ENCODE measurements at places on chromosomes 5 and 9.

DNA sequence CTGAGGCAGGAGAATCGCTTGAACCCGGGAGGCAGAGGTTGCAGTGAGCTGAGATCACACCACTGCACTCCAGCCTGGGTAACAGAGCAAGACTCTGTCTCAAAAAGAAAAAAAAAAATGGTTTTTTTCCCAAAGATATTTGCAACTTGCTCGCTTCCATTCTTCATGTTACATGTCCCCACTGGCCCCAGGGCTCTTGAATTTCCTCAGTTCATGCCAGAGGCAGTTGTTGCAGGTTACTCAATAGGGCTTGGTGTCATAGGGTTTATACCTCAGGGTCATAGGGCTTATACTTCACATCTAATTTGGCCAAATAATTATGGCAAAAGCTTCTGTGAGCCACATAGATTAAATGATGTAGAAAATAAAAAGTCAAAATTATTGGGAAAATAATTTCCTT lies 44.1 kb upstream of the KCNV2 start:
- DNase-seq, result no peak

GRCh38 chr5:145246961-145247744 lies 588.0 kb downstream of the PRELID2 start:
- no peak for DNase-seq

GRCh38 chr5:77360973-77361372 lies 131.1 kb downstream of the WDR41 start:
- DNase-seq, result no peak

DNA sequence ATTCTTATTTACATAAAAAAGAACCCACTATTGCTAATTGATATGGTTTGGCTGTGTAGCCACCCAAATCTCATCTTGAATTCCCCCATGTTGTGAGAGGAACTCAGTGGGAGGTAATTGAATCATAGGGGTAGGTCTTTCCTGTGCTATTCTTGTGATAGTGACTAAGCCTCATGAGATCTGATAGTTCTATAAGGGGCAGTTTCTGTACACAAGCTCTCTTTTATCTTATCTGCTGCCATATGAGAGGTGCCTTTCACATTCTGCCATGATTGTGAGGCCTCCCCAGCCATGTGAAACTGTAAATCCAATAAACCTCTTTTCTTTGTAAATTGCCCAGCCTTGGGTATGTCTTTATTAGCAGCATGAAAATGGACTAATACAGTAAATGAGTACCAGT lies 58.2 kb upstream of the PRR16 start:
- DNase-seq, result no peak

DNA sequence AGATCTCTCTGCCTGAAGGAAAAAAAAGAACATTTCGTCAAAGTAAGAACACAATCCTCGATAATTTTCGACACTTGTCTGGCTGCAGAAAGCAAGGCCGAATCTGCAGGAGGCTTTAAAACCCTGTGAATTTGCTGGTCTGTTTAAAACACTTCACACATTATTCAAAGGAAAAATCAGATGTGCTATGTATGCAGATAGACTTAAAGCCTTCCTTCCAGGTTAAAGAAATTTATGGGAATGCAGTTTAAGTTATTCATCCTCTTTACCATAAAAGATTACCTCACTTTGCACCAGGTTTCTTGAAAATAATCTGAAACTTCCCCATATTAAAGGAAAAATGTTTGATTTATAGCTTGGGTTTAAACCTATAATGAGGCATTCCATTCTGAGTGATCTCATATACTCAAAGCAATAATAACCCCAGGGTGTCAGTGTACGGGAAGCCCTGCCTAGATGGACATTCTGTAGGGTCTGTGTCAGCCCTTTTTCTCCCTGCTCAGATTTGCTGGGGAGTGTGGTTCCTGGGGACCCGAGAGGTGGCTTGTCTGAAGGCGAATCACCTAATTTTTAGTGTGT lies 323.5 kb upstream of the SLC24A2 start:
- DNase-seq, result no peak

DNA sequence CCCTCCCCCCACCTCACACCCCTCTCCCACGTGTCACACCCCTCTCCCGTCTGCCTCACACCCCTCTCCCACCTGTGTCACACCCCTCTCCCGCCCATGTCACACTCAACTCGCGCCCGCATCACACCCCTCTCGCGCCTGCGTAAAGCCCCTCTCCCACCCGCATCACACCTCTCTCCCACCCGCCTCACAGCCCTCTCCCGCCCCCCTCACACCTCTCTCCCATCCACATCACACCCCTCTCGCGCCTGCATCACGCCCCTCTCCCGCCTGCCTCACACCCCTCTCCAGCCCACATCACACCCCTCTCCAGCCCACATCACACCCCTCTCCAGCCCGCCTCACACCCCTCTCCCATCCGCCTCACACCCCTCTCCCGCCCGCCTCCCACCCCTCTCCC lies 173.5 kb upstream of the FOXD4L5 start:
- no peak for DNase-seq

DNA sequence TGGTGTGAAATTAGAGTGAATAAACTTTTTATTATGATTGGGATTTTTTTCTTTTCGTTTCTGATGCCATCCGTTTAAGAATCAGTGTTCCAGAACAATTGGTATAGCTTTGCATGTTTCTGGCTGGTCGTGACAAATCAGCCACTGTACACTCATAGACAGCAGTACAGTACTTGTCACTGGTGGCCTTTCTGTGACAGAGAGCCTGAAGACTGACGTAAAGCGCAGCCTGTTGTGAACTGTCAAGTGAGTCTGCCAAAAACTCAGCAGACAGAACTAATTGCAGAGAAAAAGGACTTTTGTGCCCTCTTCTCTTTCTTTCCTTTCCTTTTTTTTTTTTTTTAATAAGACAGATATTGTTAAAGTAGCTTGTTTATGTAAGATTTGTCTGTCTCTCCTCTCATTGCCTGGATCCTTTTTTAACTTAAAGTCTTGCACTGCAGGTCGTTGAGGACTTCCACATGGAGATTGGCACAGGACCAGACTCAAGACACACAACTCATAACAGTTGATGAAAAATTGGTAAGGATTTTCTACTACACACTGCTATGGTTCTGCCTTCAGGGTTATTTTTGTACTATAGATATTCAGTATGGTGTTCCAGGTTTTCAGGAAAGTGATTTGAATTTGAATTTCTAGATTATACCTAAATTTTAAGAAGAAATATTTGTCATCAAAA lies 42.7 kb downstream of the NDUFS4 start:
- no peak for DNase-seq

DNA sequence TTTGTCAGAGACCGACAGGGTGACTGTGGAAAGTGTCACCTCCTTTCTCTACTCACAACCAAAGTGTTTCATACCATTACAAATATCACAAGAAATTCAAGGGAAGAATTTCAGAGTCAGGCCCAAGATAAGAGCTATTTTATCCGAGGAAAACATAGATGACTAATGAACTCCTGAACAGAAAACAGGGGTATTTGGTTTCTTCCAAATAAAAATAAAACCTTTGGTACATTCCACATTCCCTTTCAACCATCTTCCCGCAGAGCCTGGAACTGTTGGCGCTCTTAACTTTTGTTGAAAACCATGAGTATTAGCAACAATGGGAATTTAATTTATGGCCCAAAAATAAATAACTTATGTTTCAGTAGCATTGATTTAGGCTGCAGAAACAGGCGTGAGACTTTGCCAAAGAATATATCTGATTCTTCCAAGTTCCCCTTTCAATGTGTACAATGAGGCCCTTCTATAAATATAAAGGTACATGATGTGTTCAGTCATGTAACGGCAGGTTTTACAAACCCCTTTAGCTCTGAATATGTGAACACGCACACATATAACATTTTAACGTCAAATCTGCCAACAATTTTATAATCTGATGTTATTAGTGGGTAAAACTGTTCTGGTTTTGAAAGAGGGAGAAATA lies 69.5 kb downstream of the RETREG1 start:
- no peak for DNase-seq

GRCh38 chr9:95468791-95469190 lies 48.0 kb downstream of the PTCH1 start:
- DNase-seq, result no peak

DNA sequence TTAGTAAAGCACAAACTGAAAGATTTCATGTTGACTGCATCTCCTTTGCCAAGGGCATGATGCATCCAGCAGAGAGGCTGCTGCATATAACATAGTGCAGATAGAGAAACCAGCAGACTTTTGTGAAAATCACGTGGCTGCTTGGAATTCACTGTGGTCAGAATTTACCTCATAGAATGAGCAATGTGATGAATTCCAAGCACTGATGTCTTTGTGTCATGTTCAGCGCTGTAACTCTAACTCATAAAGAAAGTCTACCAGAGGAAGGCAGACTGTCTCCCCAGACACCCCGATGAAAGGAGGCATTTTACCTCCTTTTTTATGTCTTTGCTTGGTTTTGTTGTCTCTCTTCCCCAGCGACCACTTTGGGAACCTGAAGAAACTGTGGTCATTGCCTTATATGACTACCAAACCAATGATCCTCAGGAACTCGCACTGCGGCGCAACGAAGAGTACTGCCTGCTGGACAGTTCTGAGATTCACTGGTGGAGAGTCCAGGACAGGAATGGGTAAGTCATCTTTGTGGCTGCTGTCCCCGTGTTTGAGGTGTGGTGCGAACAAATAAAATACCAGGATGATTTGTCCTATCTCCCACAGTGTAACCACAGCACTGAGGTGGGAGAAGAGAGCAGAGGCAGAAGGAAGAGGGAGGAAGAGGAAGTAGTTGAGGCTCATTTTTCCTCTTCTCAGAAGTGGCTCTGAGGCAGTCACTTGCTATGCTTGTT lies 42.0 kb downstream of the ITK start:
- peak; percentile 95 for DNase-seq

GRCh38 chr5:97495301-97495700 lies 312.3 kb upstream of the RIOK2 start:
- no peak for DNase-seq

- no peak for DNase-seq
Observed at GRCh38 chr5:76675364-76675763, 40.6 kb upstream of the F2R start.

DNA sequence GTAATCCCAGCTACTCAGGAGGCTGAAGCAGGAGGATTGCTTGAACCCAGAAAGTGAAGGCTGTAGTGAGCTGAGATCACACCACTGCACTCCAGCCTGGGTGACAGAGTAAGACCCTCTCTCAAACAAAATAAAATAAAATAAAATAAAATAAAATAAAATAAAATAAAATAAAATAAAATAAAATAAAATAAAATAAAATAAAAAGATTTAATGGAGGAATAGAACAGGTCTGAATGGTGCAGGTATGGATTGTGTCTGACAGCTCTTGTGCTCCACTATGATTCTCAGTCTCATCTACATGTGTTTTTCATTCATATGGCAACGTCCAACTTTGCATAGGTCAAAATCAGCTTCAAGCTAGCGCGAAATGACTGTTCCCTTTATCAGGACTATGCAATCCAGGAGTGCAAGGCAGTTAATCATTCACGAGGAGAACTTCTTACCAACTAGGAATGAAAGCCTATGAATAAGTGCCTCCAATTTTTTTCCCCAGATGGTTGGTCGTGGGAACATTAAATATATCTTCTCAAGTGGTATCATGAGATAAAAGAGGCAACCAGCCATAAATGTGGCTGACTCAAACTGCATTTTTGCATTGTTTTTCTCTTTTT lies 1392.3 kb upstream of the CDH9 start:
- no peak for DNase-seq

DNA sequence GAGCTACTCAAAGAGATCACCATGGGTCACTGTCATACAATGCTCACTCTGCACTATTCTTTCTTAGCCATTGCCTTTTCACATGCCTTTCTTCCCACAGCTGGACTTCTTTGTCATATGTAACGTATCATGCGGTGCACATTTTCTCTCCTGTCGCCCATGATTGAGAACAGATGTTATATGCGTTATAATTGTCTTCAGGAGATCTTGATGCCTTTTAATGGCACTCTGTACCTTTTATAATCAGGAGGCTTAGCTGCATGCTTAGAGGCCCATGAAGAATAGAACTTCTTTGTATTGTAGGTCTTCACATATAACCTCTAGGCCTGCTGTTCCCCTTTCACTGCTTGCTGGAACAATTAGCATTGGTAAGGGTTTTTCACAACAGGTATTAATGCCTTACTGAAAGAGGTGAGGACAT lies 436.1 kb downstream of the CDH10 start:
- no peak for DNase-seq

GRCh38 chr9:110755179-110755578 lies 86.6 kb downstream of the MUSK start:
- DNase-seq, result no peak

- DNase-seq, result no peak
Observed at GRCh38 chr5:5883146-5883545, 460.7 kb downstream of the ICE1 start.

- DNase-seq, result no peak
Observed at GRCh38 chr5:10655972-10656830, 92.3 kb downstream of the ANKRD33B start.

DNA sequence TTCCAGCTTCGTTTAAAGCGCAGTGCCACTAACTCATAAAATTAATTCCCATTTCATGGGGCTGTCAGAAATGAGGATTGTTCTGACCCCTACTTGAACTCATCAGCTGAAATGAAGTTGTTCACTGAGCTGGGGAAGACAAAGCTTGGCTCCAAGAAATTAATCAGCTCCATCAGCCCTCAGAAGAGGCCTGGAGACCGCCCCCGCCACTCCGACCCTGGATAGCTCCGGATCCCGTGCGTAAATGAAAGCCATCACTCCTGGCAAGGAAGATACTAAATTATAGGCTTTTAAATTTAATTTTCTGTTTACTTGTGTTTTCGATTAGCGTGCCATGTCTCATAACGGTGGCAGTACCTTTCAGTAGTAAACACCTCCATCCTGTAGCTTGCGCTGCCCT lies 142.8 kb upstream of the IRX2 start:
- no peak for DNase-seq

GRCh38 chr9:89461265-89461664 lies 36.6 kb downstream of the SEMA4D start:
- peak; percentile 59 for DNase-seq

DNA sequence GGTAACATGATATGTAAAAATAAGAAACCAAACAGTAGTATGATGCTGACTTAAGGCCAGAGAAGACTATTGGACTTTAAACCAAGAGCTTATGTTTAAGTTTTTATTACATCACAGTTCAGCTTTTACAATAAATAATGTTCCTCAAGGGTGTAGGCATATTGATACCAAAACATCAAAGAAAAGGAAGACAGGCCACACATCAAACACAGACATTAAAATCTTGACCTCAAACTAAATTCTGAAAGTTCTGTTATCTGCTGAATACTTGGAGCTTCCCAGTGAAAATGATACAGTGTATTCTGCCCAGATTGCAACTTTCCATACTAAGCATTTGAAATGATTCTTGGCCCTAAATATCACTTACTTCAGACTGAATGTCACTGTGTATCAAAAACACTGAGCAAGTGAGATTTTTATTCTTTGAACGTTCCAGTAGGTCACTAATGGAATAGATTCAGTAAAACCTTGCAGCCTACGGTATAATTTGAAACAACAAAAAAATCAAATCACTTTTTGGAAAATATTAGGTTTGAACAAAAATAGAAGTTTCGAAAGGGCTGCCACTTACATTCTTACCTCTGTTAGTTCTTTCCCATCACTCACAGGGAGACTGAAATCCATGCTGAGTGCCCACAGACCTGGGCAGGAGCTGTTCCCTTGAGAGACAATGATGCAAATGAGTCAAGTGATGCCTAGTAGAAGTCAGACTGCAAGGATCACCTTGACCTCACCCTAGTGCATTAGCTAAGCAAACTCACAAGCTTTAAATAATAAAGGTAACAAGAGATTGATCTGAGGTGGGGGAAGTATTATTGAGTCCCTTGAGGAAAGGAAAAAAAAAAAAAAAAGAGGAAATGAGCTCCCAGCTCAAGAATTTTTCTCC lies 2.5 kb downstream of the LPAR1 start:
- no peak for DNase-seq

All from activated CD4-positive, alpha-beta T cell treated with anti-CD3 and anti-CD28 coated beads, Interleukin-2, Interleukin-4, amounts not matched to agents 100 ng/mL and 50 ng/mL, durations not matched to agents 16 hours and 8 hours (primary cell).